Stimulated activated CD8-positive, alpha-beta memory T cell treated with anti-CD3 and anti-CD28 coated beads, Interleukin-15, amount 100 ng/mL, for 1 hour (primary cell): ENCODE measurements at places on chromosomes 4 and X.

DNA sequence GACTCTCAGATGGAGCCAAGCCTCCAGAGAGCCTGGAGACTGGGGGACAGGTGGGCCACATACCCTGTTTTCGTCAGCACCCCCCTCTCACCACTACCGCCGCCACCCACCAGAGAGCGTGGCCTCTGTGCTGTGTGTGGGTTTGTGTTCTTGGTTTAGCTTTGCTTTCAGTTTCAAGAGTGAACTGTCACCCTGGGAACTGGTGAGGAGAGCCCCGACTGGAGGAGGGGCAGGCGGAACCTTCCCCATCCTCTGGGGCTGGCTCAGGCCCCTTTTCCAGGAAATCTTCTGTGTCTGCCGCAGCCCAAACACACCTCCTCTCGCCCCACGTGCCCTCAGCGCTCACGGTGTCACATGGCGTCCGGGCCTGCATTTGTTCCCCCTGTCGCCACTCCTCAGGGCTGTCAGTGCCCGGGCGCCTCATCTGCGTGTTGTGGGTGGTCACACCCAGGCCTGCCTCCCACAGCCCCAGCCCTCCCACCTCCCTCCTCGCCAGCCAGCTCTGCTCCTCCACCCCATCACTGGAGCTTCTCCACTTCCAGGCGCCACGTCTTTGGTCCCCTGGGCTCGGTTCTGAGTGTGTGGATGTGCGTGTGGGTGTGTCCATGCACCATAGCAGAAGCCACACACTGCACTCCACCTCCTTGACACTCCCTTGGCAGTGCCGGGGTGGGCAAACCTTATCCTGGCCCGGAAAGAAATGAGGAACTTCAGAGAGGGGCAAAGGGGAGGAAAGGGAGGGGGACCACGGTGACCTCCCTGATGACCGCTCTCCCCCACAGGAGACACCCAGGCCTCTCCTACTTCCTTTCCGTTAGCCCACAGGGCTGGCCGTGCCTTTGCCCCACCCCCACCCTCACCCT is 27.8 kb downstream of the ELF4 start:
- DNase-seq = peak; percentile 37

- DNase-seq = no peak
Observed at GRCh38 chrX:115900425-115900824, 270.1 kb upstream of the AGTR2 start.

GRCh38 chr4:147730333-147730732 is 1.6 kb upstream of the ARHGAP10 start:
- no peak for DNase-seq

- DNase-seq = peak; percentile 27
Observed at GRCh38 chr4:185039508-185040273, 21.4 kb downstream of the HELT start.

DNA sequence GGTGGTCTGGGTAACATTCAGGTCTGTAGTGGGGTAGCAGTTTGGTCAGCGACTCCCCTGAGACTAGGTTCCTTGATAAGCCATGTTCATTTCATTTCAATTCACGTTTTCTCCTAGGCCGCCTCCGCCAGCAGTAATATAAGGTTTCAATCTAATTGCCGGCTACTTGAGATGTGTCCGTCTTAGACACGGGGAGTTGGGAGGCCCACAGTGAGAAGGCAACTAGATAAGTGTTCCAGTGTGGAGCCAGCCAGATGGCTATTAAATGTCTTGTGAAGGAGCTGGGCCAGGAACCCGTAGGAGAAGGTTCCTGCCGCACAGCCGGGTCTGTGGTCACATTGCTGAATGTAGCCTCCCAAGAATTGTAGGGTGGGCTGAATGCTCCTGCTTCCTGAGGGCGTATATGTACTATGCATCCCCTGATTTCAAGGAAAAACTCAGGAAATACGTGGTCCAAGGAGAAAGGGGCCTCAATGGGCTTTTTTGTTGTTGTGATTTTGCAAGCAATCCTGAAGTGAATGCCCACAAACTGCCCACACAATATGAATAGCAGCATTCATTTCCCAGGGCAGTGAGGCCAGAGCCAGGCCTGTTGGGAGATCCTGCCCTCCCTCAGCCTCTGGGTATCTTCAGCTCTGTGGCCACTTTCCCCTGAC is 220.6 kb upstream of the RPL34 start:
- DNase-seq = no peak

DNA sequence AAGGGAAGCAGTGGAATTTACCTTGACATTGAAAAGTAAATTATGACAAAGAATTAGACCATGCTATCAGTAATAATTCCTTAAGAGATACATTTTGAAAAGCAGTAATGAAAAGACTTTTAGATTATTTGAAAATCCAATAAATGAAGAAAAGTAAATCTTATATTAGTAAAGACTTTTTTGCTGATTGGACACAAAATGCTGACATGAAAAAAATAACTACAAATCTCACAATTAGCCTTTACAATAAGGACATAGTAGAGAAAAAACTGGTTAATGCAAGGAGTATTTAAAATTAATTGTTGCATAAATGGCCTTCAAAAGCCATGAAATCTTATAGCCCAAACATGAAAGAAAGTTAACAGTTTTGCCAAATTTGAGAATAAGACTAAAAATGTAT is 446.1 kb upstream of the FAM241A start:
- no peak for DNase-seq

GRCh38 chr4:36053930-36054329 is 190.4 kb downstream of the ARAP2 start:
- no peak for DNase-seq

DNA sequence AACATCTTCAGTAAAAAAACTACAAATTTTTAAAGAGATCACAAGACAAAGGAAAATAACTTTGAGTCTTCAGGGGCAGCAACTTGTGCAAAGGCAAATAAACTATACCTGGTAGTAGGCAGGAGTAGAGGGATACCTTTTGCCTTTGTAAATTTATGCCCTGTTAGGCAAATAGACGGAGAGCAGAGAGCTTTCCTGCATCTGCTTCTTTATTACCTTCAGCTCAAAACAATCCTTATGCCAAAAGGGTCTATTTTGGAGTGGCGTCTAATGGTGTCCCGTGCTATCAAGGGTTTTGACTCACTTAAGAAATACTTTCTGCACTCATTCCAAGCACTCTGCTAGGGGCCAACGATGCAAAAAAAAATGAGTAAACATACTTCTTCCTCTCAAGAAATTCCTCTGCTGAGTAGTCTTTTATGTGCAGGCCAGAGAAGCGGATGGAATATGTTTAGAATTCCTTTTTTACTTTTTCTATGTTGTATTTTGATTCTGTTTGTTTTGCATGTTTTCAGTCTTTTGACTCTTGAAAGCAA is 131.9 kb downstream of the ANXA5 start:
- DNase-seq = no peak

- DNase-seq = no peak
Observed at GRCh38 chrX:134761788-134762187, 103.5 kb upstream of the PLAC1 start.

GRCh38 chr4:88761861-88762523 is 64.4 kb upstream of the NAP1L5 start:
- no peak for DNase-seq
